Muscle of arm (tissue), 14 donors: ENCODE measurements at places on chromosomes 6 and 20. TPM values are rescaled to one million over a fixed set of nuclear protein-coding genes. Genes with fewer than 3 reads are reported as not detected.

The SNAP25 gene
- not detected for polyA plus RNA-seq

DNA sequence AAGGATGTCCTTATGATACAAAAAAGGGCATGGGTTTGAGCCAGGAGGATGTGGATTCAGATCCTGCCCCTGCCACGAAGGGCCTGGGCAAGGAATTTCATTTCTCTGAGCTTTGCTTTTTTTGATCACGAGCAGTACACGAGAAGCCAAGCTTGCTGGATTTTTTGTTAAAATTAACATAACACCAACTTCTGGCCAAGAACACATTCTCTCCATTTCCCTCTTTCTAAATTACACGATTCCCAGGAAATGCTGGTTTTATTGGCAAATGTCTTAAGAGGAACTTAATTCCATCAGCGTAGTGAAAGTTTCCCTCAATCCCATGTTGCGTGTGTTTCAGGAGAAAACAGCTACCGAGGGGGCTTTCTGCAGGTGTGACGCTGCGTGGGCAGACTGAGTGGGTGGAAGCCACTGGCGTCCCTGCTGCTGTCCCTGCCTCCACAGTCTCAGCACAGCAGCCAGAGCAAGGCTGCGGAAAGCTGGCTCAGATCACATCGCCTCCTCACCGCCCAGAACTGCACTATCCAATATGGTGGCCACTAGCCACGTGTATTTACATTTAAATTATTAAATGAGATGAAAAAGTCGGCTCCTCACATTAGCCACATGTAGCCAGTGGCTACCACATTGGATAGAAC is 120.8 kb upstream of the INSM1 start:
- DNase-seq: no peak

- no peak for DNase-seq
Observed at GRCh38 chr6:140487586-140487985, 1113.1 kb upstream of the CITED2 start.

The AKAP12 gene
- 145 TPM for polyA plus RNA-seq

DNA sequence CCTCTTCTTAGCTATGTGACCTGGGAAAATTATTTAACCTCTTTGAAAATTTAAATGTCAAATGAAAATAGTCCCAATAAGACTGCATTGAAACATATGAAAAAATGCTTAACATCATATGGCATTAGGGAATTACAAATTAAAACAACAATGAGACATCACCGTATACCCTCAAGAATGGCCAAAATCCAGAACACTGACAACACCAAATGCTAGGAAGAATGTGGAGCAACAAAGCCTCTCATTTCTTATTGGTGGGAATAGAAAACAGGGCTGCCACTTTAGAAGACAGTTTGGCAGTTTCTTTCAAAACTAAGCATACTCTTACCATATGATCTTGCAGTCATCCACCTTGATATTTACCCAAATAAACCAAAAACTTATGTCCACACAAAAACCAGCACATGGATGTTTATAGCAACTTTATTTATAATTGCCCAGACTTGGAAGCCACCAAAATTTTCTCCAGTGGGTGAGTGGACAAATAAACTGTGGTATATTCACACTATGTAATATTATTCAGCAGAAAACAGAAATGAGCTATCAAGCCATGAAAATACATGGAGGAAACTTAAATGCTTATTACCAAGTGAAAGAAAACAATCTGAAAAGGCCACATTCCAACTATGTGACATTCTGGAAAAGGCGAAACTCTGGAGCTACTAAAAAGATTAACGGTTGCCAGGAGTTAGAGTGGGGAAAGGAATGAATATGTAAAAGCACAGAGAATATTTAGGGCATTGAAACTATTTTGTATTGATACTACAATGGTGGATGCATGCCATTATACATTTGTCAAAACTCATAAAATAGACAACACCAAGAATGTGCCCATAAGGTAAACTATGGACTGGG is 459.9 kb downstream of the GRIK2 start:
- no peak for DNase-seq

GRCh38 chr6:92376691-92377090 is 1042.7 kb downstream of the EPHA7 start:
- peak; percentile 35 for DNase-seq

The CST1 gene
- polyA plus RNA-seq: not detected

The THBD gene
- 6.3 TPM for polyA plus RNA-seq

The MAP7 gene
- polyA plus RNA-seq: 2.1 TPM

The RSPO4 gene
- 0.28 TPM for polyA plus RNA-seq

The TMEM200A gene
- polyA plus RNA-seq: 22.6 TPM

The CALHM5 gene
- polyA plus RNA-seq: 3.3 TPM

- DNase-seq: no peak
Observed at GRCh38 chr6:167840160-167840525, 13.4 kb downstream of the AFDN start.

- DNase-seq: no peak
Observed at GRCh38 chr20:50513169-50514034, 3.2 kb downstream of the PTPN1 start.

GRCh38 chr6:90712114-90712513 is 125.2 kb upstream of the MAP3K7 start:
- DNase-seq: peak; percentile 75

GRCh38 chr6:167825332-167826229 is 1.1 kb upstream of the AFDN start:
- peak; percentile 20 for DNase-seq

DNA sequence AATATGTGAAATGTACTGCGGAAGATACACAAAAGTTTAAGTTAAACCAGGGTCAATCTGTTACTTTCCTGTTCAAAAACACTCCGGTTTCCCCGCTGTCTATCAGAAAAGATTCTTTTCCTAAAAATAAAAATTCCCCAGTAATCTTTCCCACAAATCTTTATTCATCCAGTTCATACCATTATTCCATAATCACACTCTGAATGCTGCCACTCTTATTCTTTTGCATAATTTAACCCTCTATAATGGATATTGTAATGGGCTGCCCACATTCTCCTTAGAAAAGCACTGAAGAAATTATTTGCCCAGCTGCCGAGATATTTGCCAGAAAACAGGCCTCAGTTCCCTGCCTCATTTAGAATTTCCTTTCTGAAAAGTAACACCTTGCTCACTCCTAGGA is 68.6 kb downstream of the EPHA7 start:
- no peak for DNase-seq

DNA sequence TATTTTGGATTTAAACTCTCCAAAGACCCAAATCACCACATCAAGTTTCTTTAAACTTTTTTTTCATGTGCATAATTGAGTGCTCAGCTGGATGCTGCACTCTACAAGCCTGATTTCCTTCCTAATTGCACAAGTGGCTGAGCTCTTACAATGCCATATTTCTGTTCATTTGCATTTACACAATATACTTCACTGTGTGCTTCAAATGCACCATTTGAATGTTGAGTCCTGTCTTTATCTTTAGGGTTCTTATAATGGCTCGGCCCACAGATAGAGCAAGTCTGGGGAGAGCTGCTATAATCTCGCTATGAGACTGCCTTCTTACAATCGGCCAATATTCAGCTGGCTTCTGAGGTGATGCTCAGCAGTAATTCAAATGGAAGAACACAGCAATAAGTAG is 200.6 kb upstream of the MAP3K7 start:
- DNase-seq: no peak

GRCh38 chr20:39290575-39290974 is 328.4 kb downstream of the DHX35 start:
- no peak for DNase-seq

The MAP1LC3A gene
- 16.5 TPM for polyA plus RNA-seq

DNA sequence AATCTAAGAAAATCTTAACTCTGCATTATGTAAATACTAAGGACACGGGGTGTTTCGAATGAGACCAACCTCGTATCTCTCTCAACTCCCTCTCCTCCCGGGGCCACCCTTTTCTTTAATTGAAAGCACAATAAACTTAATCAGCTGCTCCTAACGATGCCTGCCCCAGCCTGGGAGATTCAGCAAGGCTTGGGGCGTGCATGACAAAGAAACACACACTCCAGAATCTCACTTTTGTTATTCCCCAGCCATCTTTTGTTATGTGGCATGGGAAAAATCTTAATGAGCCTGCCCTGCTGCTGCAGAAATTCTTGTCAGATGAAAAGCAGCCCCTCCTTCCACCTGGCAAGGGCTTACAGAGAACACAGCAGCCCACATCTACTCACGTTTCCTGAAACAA is 117.4 kb downstream of the TTLL2 start:
- DNase-seq: no peak
